Activated B cell treated with CpG ODN at 0.5 μM for 24 hours (primary cell): ENCODE measurements at places on chromosomes 7 and 10.

DNA sequence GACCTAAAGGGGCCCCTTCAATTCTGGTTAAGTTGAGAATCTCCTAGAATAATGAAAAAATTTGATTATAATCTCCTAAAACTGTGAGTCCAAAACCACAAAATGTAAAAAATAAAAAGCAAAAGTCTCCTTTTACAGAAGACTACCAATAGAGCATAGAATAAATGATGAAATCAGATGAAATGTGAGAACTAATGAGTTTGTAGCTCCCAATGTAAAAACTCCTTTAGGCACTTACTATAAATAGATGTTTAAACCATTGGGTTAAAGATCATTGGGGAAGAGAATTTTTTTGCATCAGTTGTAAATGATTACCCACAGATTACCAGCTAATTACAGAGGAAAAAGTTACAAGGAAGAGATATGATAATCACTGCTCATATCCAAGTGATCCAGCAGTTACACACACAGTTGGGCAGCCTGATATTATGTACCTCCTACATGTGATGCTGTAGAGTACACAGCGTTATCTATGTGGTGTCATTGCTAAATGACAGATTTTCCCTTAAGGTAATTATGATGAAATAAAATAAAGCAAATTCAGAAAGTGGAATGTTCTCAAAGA is 282.7 kb upstream of the SEMA3D start:
- no peak for DNase-seq

- no peak for DNase-seq
Observed at GRCh38 chr7:109282726-109283125, 713.1 kb downstream of the DNAJB9 start.

DNA sequence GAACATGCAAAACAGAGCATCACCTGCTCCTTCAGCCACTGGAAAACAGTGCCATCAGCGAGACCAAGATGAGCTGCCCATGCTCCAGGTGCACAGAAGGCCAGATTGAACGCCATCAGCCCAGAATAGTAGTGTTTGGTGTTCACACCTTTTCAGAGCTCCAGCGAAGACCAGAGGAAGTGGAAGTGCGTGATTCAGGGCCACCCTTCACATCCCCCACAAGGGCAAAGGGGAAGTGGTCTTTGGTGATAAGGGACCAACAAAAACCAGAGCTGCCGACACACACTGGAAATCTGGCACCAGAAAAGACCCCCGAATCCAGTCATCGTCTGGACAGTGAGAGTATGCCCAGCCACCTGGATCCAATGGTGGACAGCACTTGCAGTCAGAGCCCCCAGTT is 29.5 kb upstream of the TMEM72 start:
- no peak for DNase-seq

DNA sequence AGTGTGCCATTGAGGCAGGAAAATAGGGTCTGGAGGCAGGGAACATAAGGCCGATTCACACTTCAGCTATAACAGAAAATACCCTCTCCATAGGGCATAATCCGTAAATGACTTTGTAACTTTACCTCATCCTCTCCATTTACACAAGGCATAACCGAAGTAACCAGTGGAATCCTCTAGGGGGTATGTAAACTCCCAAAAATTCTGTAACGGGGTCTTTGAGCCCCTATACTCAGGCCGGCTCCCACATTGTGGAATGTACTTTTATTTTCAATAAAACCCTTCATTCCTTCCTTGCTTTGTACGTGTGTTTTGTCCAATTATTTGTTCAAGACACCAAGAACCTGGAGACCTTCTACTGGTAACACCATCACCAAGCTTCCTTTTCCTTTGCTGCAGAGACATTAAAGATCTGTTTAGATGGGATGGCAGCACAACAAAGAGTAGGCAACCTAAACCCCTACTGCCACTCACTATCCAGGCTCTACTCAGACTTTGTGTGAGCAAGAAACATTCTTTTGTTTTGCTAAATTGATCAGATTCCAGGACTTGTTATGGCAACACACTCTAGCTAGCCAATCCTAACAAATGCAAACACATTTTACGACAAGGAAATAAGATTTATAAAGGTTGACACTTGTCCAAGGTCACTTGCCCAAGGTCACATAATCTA is 99.3 kb downstream of the DGKI start:
- no peak for DNase-seq

DNA sequence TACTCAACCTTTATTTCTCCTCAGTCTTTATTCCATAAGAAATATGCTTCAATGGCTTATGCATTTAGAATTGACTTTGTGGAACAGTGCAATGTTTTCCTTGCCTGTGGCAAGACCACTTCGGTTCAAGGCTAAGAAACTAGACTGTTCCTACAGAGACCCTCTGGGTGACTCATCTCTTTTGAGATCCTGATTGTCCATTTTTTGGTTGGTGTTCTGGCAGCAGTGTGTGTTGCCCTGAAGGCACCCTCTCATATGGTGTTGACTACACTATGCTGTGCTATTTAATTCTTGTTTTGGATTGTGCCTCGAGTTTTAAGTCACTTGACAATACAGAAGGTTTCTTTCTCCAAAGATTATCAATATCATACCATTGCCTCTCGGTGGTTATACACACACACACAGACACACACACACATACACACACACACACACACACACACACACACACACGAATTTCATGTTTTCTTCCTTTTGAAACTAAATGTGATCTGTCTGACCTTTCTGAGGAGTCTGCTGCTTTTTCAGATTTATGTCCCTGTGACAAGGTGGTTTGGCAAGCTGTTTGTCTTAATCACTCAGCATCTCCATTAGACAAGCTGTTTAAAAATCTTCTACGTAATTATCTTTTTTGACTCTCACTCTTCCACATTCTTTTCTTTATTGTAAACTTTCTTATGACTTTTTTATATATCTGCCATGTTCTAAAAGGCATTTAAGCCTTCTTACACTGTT is 187.2 kb downstream of the VTI1A start:
- no peak for DNase-seq

GRCh38 chr10:32731527-32731926 is 226.5 kb downstream of the ITGB1 start:
- DNase-seq: no peak

DNA sequence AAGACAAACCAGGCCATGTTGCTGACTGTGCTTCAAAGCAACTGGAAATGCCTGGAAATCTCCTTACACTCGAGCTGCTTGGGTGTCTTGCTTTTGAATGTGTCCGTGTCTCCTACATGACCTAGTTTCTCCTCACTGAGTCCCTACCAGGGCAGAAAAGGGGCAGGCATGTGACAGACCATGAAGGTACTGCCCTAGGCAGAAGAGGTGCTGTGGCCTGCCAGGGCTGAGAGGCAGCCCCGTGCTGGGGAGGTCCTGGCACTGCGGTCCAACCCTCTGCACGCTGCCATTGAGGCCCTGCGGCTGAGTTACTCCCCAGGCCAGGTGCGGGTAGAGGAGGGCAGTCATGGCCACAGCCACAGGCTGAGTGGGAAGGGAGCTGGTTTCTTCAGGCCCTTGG is 159.3 kb downstream of the LYZL1 start:
- no peak for DNase-seq

DNA sequence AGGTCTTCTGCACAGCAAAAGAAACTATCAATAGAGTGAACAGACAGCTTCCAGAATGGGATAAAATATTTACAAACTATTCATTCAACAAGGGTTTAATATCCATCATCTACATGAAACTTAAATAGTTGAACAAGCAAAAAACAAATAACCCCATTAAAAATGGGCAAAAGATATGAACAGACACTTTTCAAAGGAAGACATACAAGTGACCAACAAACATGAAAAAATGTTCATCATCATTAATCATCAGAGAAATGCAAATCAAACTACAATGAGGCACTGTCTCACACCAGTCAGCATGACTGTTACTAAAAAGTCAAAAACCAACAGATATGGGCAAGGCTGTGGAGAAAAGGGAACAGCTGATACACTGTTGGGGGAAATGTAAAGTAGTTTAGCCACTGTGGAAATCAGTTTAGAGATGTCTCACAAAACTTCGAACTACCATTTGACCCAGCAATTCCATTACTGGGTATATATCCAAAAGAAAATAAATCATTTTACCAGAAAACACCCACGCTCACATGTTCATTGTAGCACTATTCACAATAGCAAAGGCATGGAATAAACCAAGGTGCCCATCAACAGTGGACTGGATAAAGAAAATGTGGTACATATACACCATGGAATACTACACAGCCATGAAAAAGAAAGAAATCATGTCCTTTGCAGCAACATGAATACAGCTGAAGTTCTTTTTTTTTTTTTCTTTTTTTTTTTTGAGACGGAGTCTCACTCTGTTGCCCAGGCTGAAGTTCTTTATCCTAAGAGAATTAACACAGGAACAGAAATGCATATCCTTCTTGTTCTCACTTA is 172.6 kb downstream of the KLF6 start:
- no peak for DNase-seq

DNA sequence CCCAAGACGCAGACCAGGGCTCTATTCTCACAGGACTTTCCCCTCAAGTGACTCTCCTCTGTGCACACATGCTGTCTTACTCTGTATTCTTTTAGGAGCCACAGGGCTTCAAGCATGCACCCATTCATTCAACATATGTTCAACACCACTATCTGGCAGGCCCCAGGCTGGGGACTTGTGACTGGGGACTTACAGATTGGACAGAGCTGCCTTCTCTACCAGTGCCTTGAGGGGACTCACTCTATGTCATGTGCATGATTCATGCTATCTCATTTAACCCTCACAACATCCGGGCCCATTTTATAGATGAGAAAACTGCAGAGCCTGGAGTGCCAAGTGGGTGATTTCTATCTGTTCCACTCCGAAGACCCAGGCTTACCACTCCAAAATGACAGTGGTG is 34.3 kb downstream of the MYL10 start:
- no peak for DNase-seq

- DNase-seq: no peak
Observed at GRCh38 chr10:124723826-124724225, 20.4 kb downstream of the FAM53B start.

DNA sequence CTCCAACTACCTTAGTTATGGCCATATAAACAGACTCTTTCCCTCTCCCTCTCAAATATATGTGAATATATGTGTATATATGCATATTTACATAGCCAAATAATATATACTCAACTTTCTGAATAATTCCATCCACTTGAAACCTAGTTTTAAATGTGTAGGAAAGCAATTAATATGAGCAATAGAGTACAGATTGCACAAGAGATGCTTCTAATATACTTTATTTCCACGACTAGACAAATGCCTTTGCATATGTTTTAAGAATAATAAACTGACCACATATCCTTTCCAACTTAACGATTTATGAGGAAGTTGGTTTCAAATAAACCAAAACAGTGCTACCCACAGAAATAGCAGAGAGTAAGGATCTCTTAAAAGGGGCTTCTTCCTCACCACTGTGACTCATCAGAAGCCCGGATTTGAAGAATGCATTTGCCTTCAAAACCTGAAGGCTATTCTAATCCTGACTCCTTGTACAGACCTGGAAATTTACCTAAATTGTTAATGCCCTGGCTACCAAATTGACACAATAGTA is 266.3 kb downstream of the AHR start:
- no peak for DNase-seq

DNA sequence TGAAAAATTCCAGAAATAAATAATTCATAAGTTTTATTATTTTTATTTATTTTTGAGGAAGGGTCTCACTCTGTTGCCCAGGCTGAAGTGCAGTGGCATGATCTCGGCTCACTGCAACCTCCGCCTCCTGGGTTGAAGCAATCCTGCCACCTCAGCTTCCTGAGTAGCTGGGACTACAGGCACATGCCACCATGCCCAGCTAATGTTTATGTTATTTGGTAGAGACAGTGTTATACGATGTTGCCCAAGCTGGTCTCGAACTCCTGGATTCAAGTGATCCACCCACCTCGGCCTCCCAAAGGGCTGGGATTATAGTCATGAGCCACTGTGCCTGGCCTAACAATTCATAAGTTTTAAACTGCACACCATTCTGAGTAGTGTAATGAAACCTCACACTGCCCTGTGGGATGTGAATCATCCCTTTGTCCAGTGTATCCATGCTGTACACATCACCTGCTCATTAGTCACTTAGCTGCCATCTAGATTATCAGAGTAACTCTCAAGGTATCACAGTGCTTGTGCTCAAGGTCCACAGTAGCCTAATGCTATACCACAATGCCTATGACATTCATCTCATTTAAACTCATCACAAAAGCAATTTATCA is 17.9 kb downstream of the RTKN2 start:
- DNase-seq: no peak
